NCI-H446 treated with DMSO at 0.1 percent for 48 hours (cell line): ENCODE measurements at places on chromosomes 2 and 18.

GRCh38 chr2:202064171-202064880, 8.7 kb upstream of the KIAA2012 start:
- peak; percentile 96 for DNase-seq

- DNase-seq: no peak
Observed at GRCh38 chr2:201122276-201122675, 6.3 kb downstream of the CFLAR start.

GRCh38 chr18:512957-513356, 12.5 kb upstream of the COLEC12 start:
- no peak for DNase-seq

DNA sequence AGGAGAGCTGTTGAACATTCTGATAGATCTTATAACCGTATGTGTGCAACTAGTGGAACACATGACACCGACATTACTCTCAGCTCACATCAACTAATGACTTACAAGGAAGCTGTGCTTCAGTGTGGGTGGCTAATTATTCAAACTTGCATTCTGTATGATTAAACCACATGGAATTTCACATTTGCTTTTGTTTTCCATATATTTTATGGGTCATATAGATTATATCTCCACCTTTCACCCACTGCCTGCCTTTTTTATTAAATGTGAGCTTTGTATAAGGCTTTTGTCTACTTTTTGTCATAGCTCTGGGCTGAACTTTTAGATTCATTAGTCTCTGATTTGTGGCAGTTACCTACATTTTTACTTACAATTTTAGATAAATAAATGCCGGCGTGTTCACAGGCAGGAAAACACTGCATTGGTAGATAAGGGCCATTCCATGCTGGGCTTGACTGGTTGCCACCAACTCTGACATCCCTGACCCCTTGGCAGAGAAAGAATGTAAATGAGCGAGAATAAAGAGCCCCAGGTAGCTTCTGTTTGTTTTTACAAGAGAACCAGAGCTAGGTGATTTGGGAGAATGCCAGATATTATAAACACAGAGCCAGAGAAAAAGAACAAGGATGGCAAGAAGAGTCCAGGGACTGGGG, 35.7 kb downstream of the LYPD6 start:
- DNase-seq: no peak

DNA sequence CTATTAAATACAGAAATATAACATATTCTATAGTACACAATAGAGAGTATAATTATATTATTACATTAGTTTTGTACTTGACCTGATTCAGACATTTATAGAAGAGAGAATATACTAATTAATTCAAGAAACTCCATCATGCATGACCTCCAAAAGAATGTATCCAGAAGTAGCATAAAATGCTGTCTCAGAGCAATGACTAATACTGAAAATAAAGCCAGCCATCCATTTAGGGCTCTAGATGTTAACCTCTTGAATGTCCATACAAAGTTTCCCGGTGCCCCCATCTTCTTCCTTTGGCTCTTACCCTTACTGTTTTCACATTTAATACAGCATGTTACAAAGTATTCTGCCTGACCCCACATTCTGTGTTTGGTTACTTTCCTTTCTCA, 102.0 kb downstream of the ARHGAP15 start:
- DNase-seq: no peak
